Head of caudate nucleus (tissue), 42 donors: ENCODE measurements at places on chromosomes 1 and 21.

GRCh38 chr1:156725683-156726280, 2.5 kb upstream of the METTL25B start:
- peak; percentile 88 for DNase-seq

GRCh38 chr1:60589916-60590315, 492.4 kb upstream of the NFIA start:
- peak; percentile 28 for DNase-seq

DNA sequence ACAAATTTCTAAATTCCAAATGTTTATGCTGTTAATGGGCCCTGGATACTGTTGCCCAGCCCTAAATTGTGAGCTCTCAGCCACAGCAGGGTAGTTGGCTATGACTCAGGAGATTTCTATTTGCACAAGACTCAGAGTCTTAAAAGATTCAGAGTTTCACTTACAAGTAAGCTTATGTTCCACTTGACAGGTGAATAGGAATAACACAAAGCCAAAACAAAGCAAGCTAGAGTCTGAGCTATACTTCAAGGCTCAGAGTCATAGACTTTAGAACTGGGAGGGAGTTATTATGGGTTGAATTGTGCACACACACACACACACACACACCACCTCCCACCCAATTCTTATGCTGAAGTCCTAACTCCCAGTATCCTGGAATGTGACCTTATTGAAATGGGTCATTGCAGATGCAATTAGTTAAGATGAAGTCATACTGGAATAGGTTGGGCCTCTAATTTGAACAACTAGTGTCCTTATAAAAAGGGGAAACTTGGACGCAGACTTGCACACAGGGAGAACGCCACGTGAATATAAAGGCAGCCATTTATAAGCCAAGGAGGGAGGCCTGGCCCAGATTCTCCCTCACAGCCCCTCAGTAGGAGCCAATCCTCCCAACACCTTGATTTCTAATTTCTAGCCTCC, 30.2 kb downstream of the PRDX6 start:
- DNase-seq = no peak

DNA sequence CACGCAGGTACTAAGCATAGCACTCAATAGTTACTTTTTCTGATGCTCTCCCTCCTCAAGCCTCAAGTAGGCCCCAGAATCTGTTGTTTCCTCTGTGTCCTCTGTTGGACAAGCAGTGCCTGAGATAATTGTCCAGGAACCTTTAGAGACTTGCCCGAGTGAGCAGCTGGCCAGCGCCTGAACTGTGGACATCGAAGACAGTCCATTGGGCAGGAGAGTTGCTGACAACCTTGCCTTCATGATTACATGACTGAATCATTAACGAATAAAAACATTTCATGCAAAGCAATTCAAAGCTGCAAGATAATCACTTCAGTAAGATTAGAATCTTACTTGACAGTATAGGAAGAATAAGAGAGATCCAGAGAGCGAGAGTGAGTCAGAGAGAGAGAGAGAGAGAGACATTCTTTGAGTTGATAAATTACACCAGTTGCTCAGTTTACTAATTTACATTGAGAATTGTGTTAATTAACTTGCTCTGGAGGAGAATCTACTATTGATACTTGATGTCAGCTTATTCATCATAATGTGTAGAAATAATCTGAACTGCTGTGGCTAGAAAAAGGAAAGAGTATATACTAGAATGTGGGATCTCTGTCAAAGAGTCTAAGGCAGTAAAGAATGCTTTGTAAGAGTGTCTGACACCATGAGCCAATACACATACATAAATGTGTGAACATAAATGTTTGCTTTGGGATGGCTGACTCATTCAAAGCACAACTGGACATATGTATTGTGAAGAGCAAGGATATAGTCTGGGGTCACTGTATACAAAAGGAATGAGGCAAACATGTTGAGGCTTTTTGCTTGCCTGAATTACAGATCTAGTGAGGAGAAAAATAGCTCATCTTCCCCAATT, 216.0 kb downstream of the ZNF326 start:
- DNase-seq = no peak

GRCh38 chr1:197062692-197063091, 4.4 kb downstream of the F13B start:
- no peak for DNase-seq

GRCh38 chr21:32741336-32741735, 13.5 kb upstream of the SYNJ1 start:
- DNase-seq = no peak

DNA sequence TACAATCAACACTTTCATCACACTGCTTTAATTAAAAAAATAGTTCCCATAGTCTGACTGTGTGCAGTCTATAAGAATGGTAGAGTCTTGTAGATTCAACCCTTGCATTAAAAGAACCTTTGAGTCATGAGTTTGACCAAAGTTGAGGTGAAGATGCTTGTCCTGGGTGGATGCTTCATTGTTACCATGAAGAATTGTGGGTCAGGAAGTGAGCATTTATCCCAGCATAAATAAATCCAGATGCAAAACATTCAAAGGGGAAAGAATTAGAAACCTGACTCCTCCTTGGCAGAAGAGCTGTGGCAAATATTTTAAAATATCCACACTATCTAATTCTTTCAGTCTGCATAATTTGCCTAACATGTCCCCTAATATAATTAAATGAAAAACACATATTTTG, 72.9 kb upstream of the SPAG17 start:
- DNase-seq = no peak

GRCh38 chr1:89866568-89866967, 45.7 kb downstream of the LRRC8D start:
- DNase-seq = no peak

DNA sequence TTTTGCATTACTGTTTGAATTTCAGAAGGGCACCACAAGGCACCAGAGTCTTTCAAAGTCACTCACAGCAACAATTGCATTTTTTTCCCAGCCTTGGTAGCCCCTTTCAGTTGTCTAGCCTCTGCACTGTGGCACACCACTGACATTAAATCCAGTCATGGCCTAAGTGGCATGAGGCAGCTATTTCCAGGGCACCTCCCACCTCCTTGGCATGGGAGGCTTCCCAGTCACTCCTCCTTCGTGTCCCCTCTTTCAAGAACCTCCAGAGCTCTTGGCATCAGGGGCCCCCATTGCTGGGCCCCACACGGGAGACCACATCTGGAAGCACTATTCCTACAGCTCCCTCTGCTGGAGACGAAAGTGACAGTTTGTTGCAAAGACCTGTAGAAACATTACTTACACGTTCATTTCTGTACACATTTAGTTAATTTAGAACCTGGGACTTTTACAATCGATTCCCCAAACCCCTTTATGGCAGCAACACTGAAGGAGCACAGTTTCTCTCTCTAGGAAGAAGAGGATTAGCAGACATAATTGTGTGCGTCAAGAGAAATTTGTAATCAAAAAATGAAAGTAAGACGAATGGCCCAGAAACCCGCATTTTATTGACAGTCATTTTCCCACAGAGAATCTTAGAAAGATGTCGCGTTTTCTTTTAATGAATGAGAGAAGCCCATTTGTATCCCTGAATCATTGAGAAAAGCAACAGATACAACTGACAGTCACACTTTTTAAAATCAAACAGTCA, 5.7 kb upstream of the CHD5 start:
- DNase-seq = no peak

- no peak for DNase-seq
These were observed 106.3 kb downstream of the TGFB2 start for GRCh38 chr1:218451415-218451814.

DNA sequence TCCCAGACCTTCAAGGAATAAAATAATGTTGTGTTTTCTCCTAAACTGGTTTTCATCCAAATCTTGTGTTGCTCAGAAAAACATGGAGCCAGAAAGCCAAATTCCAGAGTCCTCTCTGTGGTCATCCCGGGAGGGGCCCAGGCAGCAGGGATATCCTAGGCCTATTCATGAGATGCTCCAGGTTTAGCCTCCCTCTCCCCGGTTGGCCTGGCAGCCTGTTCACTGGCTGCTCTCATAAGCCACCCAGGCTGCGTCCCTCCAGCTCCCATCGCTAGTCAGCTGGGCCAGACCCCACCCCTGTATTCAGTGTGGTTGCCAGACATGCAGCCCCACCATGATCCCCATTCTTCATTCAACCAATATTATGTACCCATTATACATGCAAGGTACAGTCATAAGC, 113.4 kb upstream of the F3 start:
- DNase-seq = no peak

GRCh38 chr1:29939079-29939478, 702.8 kb downstream of the PTPRU start:
- DNase-seq = no peak

DNA sequence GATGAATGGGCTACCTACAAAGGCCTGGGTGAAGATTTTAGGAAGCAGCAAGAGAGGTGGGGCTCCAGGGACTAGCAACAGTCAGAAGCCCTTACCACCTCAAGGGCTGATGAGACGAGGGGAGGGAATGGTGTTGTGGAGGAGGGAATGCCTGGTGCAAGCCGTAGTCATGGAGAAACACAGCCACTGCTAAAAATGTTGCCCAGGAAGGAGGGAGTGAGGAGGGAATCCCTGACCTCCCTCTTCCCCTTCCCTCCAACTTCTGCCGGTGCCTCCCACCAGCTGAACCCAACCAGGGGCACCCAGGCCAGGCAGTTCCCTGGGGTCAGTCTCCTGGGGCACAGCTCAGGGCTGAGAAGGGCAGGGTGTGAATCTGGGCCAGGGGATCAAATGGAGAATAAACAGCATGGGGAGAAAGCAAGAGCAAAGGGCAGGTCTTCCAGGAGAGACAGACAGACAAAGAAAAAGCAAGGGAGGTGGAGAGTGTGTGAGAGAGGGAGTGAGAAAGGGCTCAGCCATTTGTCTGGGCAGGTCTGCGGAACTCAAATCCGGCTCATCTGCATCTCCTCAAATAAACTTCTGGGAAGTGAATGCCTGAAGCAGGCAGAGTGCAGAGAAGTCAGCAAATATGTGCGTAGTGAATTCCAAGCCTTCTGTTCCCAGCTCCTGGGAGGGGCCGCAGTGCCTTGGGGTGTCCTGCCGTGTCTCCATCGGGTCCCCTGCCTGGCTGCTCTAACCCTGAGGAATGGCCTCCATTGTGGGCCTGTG, 27.1 kb upstream of the POU3F1 start:
- DNase-seq = no peak

GRCh38 chr1:228004331-228004855, 2.4 kb upstream of the WNT3A start:
- DNase-seq = no peak

- peak; percentile 53 for DNase-seq
These were observed 109.8 kb downstream of the PATJ start for GRCh38 chr1:61851849-61852669.

DNA sequence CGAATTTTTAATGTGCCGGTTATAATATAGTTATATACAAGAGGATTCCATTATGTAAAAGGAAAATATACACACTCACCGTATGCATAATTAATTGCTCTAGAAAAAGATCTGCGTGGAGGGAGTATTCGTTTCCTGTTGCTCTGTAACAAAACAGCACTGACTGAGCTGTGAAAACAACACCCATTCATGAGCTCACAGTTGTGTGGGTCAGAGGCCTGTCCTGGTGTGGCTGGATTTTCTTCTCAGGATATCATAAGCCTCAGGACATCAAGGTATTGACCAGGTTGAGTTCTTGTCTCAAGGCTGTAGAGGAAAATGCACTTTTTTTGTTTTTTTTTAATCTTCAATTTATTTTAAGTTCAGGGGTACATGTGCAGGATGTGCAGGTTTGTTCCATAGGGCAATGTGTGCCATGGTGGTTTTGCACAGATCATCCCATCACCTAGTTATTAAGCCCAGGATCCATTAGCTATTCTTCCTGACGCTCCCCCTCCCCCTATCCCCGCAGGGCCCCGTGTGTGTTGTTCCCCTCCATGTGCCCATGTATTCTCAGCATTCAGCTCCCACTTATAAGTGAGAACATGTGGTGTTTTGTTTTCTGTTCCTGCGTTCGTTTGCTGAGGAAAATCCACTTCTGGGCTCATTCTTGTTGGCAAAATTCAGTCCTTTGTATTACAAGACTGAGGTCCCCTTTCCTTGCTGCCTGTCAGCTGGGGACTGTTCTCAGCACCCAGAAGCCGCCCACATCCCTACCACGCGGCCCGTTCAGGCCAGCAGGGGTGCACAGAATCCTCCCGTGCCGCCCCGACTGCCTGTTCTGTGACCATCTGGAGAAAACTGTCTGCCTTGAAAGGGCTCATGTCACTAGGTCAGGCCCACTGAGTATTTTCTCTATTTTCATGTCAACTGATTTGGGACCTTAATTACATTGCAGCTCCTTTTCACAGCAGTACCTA, 87.4 kb upstream of the ERRFI1 start:
- no peak for DNase-seq

DNA sequence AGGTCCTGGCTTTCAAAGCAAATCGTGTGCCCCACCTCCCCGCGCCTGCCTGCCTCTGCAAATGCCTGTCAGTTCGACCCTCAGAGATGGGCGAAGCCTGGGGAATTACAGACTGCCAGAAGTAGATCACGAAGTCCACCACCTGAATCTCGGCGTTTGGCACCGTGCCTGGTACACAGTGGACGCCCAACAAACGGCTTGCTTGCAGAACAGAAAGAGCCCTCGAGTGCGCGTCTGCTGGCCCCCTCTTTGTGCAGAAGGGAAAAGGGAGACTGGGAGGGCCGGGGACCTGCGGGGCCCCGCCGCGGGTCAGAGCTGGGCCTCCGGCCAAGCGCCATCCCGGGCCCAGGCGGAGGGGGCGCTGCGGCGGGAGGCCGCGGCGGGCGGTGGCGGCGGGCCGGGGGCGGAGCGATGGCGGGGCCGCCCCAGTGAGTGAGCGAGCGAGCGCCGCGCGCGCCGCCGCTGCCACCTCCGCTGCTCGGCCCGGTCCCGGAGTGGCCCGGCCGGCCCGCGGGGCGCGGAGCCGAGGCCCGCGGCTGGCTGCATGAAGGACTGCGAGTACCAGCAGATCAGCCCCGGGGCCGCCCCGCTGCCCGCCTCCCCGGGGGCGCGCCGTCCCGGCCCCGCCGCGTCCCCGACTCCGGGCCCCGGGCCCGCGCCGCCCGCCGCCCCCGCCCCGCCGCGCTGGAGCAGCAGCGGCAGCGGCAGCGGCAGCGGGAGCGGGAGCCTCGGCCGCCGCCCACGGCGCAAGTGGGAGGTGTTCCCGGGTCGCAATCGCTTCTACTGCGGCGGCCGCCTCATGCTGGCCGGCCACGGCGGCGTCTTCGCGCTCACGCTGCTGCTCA, at the start of gene ZDHHC18:
TSS of gene ZDHHC18 (plus strand) at position 428 of the 845 bp plus-strand sequence. CDS start at position 545, 117 bp downstream.
- DNase-seq = peak; percentile 68

GRCh38 chr1:158552296-158552695, 1.9 kb downstream of the OR6Y1 start:
- no peak for DNase-seq

GRCh38 chr21:37389456-37389855, 22.9 kb downstream of the DYRK1A start:
- no peak for DNase-seq

DNA sequence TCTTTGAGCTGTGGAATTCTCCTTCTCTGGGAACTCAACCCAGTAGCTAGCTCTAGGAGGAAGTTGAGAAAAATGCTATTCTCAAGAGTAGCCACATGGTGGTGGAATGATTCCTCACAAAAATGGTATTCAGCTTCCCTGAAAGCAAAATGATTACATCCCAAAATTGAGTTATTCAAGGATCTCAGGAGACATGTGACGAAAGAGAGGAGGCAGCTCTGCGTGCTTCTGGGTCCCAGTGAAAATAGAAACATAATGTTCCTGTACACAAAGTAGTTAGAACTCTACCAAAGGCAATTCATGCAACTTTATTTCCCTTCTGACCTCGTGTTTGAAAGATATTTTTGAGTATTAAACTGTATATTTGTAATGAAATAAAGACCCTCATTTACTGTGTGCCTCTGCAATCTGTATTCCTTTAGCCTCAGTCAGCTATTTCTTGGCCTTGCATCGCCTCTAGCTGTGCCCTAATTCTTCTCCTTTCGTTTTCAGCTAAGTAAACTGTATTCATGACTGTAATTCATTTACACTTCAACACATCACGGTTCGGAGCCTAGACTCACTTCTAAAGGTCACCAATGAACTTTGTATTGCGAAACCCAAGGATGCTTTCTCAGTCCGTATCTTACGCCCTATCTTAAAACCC, 167.3 kb downstream of the FASLG start:
- no peak for DNase-seq
